Small intestine (tissue), 16 donors: ENCODE measurements at places on chromosomes 4 and X. TPM values are rescaled to one million over a fixed set of nuclear protein-coding genes. Genes with fewer than 3 reads are reported as not detected.

Gene ALB
- 0.84 TPM for polyA plus RNA-seq

GRCh38 chr4:184441461-184442313, 32.7 kb downstream of the IRF2 start:
- H3K36me3 ChIP-seq, result no peaks in the 10 kb centered on the region
- H3K27me3 ChIP-seq, result no peaks in the 10 kb centered on the region
- peaks cover 21% of the 10 kb centered on the region for H3K4me1 ChIP-seq
- no peak for DNase-seq
- peak overlapping the region; percentile 22 for H3K27ac ChIP-seq

Gene TEX11
- polyA plus RNA-seq, result 0.04 TPM

Gene SHROOM4
- polyA plus RNA-seq, result 3.1 TPM

Gene MSN
- 63.4 TPM for polyA plus RNA-seq

- H3K4me3 ChIP-seq, result no peak overlapping the region
- no peaks in the 10 kb centered on the region for H3K4me1 ChIP-seq
- no peak for DNase-seq
- H3K27ac ChIP-seq, result no peak overlapping the region
- H3K36me3 ChIP-seq, result no peaks in the 10 kb centered on the region
- H3K27me3 ChIP-seq, result peaks cover 14% of the 10 kb centered on the region
Measured at GRCh38 chrX:83512111-83512510, 4.0 kb downstream of the POU3F4 start.

Gene DUSP21
- 2.2 TPM for polyA plus RNA-seq

- peak overlapping the region; percentile 61 for H3K27ac ChIP-seq
- no peaks in the 10 kb centered on the region for H3K36me3 ChIP-seq
- no peaks in the 10 kb centered on the region for H3K27me3 ChIP-seq
- H3K4me3 ChIP-seq, result peak overlapping the region; percentile 14
- peak; percentile 60 for DNase-seq
Measured at GRCh38 chr4:69057620-69058409, 38.5 kb upstream of the UGT2B7 start.

DNA sequence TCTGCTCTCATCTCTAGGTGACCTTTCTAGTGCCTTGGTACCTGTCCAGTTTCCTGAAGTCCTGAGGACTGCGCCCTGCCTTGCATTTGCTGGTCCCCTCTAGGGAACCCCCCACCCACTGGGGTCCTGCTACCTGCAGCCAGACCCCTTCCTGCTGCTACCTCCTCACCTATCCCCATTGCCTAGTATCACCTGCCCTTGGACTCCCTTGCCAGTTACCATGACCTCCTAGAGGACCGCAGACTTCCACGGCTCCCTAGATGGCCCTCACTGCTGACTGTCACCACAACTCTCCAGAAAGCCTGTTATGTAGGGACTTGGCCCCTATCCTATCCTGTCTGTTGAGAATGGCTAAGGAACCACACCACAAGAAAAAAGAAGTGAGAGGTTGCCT, 166.6 kb downstream of the EFNB1 start:
- H3K4me1 ChIP-seq, result peaks cover 22% of the 10 kb centered on the region
- H3K27me3 ChIP-seq, result no peaks in the 10 kb centered on the region
- H3K36me3 ChIP-seq, result no peaks in the 10 kb centered on the region
- H3K4me3 ChIP-seq, result no peak overlapping the region
- H3K27ac ChIP-seq, result peak overlapping the region; percentile 83

Gene FAT1
- 67.8 TPM for polyA plus RNA-seq

Gene MAGEA9B
- 0.06 TPM for polyA plus RNA-seq

- H3K27ac ChIP-seq, result no peak overlapping the region
- H3K4me3 ChIP-seq, result no peak overlapping the region
- no peaks in the 10 kb centered on the region for H3K4me1 ChIP-seq
Measured at GRCh38 chr4:71941001-71941400, 90.8 kb upstream of the NPFFR2 start.

Gene PLXNA3
- 30.1 TPM for polyA plus RNA-seq

DNA sequence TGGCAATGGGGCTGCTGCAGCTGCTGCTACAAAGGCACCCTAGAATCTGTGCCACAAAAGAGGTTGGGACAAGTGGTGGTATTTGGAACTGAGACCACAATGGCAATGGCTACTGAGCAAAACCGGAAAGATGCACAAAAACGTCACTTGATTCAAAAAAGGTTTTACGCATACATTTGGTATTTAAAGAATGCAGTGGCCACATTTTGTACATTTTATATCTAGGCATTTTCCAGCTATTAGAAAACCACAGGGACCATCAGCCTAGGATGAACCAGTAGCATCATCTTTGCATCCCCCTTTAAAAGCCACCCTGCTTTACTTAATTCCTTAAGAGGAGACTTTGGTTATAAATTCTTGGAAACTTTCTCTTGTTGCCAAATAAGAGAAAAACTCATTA, 104.8 kb upstream of the CXCL13 start:
- no peaks in the 10 kb centered on the region for H3K36me3 ChIP-seq
- no peak overlapping the region for H3K4me3 ChIP-seq
- H3K27me3 ChIP-seq, result no peaks in the 10 kb centered on the region
- no peak for DNase-seq

DNA sequence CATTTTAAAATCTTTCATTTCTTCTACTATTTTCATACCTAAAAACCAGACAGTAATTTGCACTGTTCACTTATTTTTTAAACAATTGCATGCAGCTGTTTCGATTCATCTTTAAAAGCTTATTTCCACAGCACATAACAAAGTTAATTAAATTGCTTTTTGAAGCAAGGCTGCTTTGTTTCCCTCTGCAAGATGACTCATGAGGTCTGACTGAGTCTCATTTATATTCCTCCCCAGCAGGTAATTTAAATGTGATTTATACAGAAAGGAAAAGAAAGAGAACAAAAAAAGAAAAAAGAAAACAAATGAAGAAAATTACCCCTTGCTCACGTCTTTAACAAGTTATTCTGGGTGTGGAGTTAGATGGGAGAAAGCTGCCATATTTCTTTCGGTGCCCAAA, 22.8 kb downstream of the VMA21 start:
- H3K36me3 ChIP-seq, result no peaks in the 10 kb centered on the region
- H3K27ac ChIP-seq, result no peak overlapping the region
- H3K27me3 ChIP-seq, result no peaks in the 10 kb centered on the region
- no peaks in the 10 kb centered on the region for H3K4me1 ChIP-seq
- no peak for DNase-seq
- H3K4me3 ChIP-seq, result no peak overlapping the region

- peak; percentile 70 for DNase-seq
- H3K36me3 ChIP-seq, result no peaks in the 10 kb centered on the region
- H3K27me3 ChIP-seq, result no peaks in the 10 kb centered on the region
Measured at GRCh38 chrX:100928660-100929613, at the start of gene XKRX. Gene XKRX, minus strand, starts transcription at chrX:100928917. Its CDS starts 613 bp downstream, at chrX:100928304.

Gene HSD17B13
- polyA plus RNA-seq, result 0.67 TPM

DNA sequence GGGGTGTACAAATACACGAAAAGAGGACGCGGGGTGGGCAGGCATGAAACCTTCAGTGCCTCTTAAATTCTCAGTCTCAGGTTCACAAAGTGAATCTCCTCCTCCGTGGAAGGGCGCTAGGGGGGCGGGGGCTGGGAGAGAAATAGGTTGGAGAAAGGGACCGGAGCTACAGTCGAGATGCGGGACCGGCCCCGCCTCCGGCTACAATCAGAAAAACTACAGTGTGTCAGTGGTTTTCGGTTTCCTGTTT, 3.4 kb downstream of the MAML3 start:
- H3K27me3 ChIP-seq, result no peaks in the 10 kb centered on the region
- no peaks in the 10 kb centered on the region for H3K36me3 ChIP-seq
- H3K4me1 ChIP-seq, result no peaks in the 10 kb centered on the region
- peak overlapping the region; percentile 73 for H3K4me3 ChIP-seq

GRCh38 chrX:110242371-110242770, 75.5 kb downstream of the AMMECR1 start:
- H3K27ac ChIP-seq, result no peak overlapping the region
- DNase-seq, result no peak
- no peak overlapping the region for H3K4me3 ChIP-seq
- H3K27me3 ChIP-seq, result no peaks in the 10 kb centered on the region
- no peaks in the 10 kb centered on the region for H3K4me1 ChIP-seq
